ENCODE measurements at places on chromosomes 6 and 20.

DNA sequence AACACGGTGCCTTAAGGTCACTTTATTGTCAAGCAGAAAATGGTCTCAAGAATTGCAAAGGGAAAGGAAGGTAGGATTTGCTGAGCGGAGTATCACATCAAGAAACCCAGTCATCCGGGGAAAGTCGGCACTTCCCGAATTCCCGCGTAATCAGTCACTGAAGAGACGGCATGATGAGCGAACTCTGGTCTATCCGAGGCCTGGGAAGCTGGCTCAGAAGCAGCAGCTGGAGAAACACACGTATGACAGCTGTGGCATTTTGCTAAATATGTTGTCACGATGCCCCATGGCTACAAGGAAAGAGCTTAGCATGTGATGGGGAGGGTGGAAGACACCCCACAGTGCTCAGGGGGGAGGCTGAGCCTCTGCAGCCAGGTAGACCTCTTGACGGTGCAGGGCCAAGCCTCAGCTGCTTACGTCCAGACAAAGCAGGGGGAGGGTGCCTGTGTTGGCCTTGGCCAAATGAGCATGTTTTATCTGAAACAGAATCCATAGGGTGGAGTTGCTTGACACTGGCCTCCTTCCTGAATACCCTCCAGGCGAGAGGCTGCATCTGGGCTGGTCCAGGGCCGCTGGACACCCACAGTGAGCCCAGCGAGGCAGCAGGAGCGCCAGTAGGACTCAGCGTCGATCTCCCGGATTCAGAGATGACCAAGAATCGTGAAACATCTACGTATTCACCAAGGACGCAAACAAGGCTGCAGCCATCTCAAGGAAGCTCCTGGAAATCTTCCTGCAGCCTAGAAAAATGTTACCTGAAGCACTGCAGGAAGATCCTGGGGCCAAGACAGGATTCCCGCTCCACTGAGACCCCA, 118.8 kb upstream of the AFDN start:
- no peak for DNase-seq

GRCh38 chr6:16413399-16413798, 175.0 kb downstream of the GMPR start:
- DNase-seq, result no peak

DNA sequence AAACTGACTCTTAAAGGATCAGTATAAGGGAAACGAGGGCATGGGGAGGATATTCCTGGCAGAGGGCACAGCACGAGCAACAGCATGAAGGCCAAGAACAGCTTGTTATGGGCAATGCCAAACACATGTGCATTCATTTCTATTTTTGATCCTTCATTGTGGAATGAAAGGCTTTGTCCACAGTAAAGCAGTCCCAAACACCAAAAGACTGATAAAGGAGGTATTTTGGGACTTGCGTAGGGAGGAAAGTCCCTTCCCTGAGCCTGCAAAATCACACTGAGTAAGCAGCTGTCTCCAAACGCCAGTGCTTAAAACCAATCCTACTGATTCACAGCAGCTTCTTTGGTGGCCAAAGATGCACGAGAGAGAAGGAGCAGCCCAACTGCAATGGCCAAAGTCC, 138.2 kb downstream of the UNC5CL start:
- no peak for DNase-seq

DNA sequence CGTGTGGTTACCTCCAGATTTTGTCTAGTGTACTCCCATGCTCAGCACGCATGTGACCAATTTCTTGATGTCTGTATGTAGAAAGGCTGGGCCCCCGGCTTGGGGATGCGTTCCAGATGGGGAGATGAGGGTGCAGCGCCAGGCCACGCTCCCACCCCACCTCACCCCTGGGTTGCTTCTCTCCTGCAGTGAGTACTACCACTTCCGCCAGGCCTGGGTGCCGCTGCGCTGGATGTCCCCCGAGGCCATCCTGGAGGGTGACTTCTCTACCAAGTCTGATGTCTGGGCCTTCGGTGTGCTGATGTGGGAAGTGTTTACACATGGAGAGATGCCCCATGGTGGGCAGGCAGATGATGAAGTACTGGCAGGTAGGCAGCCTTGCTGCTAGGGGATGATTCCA, 11.5 kb upstream of the SRF start:
- no peak for DNase-seq

DNA sequence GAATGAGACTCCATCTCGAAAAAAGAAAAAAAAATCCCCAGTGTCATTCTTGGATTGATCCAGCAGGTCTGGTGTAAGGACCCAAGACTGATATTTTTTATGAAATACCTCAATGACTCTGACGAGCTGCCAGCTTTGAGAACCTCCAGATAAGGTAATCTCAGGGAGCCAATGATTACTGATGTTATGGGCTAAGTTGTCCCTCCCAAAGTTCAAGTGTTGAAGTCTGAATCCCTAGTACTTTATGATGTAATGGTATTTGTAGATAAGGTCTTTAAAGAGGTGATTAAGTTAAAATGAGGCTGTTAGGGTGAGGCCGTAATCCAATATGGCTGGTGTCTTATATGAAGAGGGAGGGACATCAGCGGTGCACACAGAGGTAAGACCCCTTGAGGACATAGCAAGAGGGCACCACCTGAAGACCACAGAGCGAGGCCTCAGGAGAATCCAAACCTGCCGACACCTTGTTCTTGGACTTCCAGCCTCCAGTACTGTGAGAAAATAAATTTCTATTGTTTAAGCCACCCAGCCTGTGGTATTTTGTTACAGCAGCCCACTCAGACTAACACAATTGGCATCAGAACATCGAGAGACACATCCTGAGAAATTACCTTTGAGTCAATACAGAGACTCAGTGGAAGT, 19.7 kb upstream of the DDO start:
- DNase-seq, result no peak

DNA sequence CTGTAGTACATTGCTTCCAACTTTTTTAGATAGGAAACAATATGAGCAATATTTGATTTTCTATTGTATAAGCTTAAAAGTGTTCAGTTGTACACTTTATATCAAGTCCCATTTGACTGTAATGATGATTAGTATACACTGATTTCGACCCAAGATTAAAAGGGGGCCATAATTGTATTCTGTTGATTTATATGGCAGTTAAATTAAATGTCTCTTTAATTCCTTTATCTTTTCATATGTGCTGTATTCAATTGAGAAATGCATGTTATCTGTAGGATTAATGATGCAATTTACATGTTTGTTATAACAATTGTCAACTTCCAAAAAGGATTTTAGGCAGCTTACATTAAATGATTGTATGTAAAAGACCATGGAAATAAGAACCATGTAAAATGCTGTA, 317.5 kb downstream of the CDKAL1 start:
- DNase-seq, result no peak

GRCh38 chr20:18694071-18694470, 106.2 kb downstream of the DTD1 start:
- DNase-seq, result no peak

DNA sequence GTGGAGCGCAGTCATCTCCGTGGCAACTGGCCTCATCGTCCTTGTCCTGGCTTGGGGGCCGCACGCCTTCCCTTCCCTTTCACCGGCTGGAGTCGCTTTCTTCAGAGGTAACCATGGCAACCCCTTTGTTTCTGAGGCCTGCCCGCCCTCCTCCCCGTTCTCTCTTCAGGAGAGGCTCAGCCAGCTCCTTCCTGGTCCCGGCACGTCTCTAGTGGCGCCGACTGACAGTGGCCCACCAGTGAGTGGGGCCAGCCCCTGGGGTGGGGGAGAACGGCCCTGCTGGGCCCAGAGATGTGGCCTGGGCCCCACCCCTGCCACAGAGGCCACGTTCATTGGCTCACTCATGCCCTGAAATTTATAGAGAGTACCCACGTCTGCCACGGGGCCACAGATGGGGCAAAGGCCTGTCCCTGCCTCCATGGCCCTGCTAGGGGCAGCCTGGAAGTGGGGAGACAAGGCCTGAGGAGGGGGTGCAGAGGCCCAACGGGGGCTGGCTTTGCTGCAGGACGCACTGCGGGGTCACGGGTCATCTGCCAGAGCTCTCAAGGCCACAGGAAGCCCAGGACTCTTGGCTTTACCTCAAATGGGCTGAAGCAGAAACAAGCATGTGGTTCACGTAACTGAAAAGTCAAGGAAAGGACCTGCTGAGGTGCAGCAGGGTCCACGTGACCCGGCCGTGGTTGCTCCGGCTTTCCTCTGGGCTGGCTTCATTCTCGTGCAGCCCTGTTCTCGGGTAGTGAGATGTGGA, 1.4 kb upstream of the OSBPL2 start:
- peak; percentile 69 for DNase-seq

DNA sequence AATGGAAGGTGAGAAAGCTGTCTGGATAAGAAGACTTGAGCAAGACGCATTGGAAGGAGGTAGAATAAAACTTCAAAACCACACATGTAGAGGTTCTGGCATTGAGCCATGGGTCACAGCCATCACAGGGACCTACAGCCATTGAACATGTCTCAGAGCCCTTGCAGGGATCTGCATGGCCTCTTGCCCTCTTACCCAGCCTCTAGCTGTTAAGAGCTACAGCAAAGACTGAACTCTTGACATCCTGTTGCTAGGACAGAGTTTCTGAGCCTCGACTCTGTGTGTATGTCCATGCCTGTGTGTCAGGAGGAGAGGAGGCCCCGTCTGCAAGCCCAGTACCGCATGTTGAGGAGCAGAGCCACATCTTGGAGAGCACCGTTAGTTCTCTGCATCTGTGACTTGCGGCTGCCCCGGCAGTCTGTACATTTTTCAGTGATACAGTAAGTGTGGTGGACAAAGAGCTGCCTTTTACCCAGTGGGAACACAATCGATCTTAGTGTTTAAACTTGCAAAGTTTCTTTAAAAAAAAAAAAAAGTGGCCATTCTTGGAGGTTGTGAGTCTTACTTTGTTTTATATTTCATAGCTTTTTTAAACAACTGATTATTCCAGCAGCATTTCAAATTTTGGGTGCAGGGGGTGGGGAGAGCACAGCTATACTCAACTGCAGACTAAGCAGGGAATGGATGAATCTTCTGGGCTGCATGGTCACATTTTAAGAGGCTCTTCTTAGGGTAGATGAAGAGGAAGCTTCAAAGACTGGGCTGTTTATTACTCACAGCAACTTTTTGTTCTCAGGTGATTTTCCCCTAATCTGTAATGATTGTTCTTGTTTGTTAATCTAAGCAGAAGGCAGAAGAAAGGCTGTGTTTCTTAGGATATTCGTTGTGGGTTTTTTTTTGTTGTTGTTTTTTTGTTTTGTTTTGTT, 88.5 kb downstream of the TBC1D7 start:
- DNase-seq, result no peak

DNA sequence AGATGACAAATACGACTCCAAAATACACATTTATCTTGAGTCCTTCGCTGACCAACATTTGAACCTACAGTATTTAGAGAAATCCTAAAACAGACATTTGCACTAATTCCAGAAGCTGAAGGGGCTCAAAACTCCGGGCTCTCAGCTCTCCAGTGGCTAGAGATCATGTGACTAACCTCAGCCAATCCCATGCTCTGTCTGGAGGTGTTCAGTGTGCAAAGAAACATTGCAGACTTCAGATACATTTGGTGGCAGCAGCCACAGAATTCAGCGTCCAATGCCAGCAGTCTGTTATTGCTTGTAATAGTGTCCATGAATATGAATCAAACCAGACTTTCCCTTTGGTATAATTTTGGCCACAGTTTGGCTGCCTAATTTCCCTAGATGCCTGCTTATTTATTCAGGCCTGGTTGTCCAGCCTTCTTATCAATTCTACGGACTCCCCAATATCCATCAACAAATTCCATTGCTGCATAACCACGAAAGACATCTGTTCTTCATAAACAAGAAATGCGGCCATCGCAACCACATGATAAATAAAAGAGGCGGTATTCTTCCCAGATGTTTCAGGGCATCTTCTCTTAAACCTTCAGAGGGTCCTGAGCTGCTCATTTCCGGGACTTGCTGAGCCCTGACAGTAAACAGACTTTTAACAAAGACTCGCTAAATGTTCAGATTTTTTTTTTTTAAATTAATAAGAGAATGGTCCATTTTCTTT, 14.5 kb upstream of the CYP24A1 start:
- no peak for DNase-seq

GRCh38 chr6:28137505-28137981, 4.1 kb upstream of the ZKSCAN8 start:
- no peak for DNase-seq

DNA sequence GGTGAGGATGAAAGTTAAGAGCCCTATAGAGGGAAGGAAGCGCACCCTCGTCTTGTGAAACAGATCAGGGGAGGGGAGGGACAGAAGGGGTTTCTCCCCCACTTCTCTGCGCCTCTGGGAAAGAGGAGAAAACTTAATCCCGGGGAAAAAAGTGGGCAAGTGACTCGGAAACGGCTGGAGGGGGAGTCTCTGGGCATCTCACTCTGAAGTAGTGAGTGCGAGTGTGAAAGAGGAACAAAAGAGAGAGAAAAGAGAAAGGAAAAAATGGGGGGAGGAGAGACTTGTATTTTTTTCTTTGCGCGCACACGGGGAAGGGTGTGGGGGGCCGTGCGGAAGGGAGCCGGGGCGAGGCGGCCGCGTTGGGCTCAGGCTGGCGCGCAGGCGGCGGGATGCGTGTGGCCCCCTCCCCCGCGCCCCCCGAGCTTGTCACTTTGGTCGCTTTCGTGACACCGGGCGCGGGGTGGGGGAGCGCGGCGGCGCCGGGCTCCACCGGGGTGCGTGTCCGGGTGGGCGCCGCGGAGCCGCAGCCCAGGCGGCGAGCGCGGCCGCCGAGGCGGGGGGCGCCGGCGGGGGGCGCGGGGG, 454 bp downstream of the L3MBTL3 start:
- peak; percentile 57 for DNase-seq

DNA sequence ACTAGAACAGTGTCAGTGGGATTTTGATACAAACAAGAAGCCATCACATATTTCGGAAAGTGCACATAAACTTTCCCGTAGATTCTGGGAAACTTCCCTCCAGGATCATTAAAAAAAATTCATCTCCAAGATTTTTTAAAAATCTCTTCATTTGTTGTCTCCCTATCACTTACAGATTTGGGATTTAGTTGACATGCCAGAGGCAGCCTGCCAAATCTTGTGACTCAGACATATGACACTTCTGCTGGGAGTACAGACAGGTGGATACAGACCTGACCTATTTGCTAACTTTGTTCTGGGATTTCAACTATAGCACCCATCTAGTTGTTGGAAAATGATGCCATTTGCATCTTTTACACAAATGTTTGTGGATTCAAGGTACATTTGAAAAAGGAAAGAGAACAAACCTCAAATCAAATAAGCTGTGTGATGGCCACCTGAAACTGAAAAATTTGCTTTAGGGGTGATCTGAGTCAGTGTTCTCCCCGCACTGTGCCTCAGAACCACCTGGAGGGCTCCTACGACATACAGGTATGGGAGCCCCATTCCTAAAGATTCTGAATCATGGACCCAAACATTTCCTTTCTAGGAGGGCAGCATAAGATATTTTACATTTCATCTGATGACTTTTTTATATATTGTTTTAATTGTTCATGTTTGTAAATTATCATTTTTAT, 21.9 kb upstream of the CD2AP start:
- no peak for DNase-seq

- DNase-seq, result no peak
These were observed 7.0 kb downstream of the UBD start for GRCh38 chr6:29552512-29553051.

DNA sequence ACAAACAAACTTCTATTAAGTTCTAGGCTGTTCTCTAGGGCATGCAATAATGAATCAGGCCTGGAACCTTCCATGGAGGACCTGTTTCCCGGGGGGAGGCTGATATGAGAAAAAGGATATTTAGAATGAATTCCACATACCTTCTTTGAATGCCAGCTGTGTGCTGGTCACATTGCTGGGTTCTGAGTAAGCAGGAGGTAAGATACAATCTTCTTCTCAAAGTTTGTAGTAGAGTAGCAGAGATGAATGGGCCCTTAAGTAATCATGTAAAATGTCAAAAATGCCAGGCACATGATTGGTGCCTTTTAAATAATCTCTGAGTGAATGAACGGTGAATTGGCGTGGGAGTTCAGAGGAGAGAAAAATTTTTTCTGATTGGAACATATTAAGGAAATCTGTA, 47.4 kb downstream of the TGM2 start:
- no peak for DNase-seq

GRCh38 chr20:15767999-15768741, 805.1 kb downstream of the KIF16B start:
- no peak for DNase-seq

Measured in nephron progenitor cell (in vitro differentiated cells).